Spleen (tissue), 13 donors: ENCODE measurements at places on chromosomes 11 and 22. TPM values are rescaled to one million over a fixed set of nuclear protein-coding genes. Genes with fewer than 3 reads are reported as not detected.

DNA sequence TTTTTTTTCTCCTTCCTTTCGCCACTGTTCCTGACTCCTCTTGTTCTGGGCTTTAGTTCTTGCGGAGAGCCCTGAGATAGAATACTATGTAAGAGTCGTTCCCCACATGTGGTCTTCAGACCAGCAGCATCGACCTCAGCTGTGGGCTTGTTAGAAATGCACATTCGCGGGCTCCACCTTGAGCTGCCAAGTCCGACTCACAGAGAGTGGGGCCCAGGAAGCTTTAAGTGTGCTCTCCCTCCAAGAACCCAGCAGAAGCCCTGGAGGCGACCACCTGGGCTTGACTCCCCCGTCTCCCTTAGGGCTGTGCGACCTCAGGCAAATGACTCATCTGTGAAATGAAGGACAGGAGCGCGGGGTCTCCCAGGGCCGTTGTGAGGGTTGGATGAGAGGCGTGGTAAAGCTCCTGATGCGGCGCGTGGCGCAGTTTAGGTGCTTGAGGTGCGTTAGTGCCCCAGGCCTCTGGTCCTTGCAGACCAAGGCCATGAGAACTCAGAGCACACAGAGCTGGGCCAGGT lies 18.8 kb downstream of the SAMM50 start:
- peak; percentile 35 for DNase-seq
- no peaks in the 10 kb centered on the region for H3K27me3 ChIP-seq
- H3K4me3 ChIP-seq = no peak overlapping the region
- no peaks in the 10 kb centered on the region for H3K4me1 ChIP-seq
- H3K36me3 ChIP-seq = peaks cover 95% of the 10 kb centered on the region

Gene OTOG
- not detected for polyA plus RNA-seq

Gene FGF3
- not detected for polyA plus RNA-seq

Gene SPTBN2
- polyA plus RNA-seq = 0.80 TPM

Gene OR51E2
- polyA plus RNA-seq = 0.05 TPM
